ENCODE measurements at places on chromosomes 2 and 18. TPM values are rescaled to one million over a fixed set of nuclear protein-coding genes. Genes with fewer than 3 reads are reported as not detected.

PAIP2B gene
- 1.5 TPM for total RNA-seq

GAREM2 gene
- 0.94 TPM for total RNA-seq

PDE11A gene
- not detected for total RNA-seq

UGT1A10 gene
- not detected for total RNA-seq

PPP3R1 gene
- 23.7 TPM for total RNA-seq

TMEM198 gene
- 0.47 TPM for total RNA-seq

MORN2 gene
- 16.9 TPM for total RNA-seq

HTR2B gene
- not detected for total RNA-seq

CCDC85A gene
- not detected for total RNA-seq

MARCO gene
- 0.08 TPM for total RNA-seq

HOXD9 gene
- not detected for total RNA-seq

CTAGE1 gene
- total RNA-seq: not detected

DCC gene
- not detected for total RNA-seq

GREB1L gene
- total RNA-seq: 1.8 TPM

CPO gene
- not detected for total RNA-seq

XIRP2 gene
- not detected for total RNA-seq

GRP gene
- total RNA-seq: not detected

NT5DC4 gene
- total RNA-seq: not detected

PAPOLG gene
- 12.5 TPM for total RNA-seq

SCG2 gene
- not detected for total RNA-seq

EMILIN1 gene
- total RNA-seq: 4.5 TPM

CXCR1 gene
- 0.11 TPM for total RNA-seq

CYP27C1 gene
- total RNA-seq: 3.4 TPM

GDF7 gene
- not detected for total RNA-seq

ANKRD30BL gene
- not detected for total RNA-seq

ANKRD30B gene
- not detected for total RNA-seq

COL6A3 gene
- 23.8 TPM for total RNA-seq

SP140L gene
- 3.8 TPM for total RNA-seq

ZNF521 gene
- not detected for total RNA-seq

ABCA12 gene
- 2.7 TPM for total RNA-seq

TLK1 gene
- 11.0 TPM for total RNA-seq

ALPG gene
- not detected for total RNA-seq

CAB39 gene
- total RNA-seq: 116 TPM

FIGN gene
- total RNA-seq: 0.70 TPM

LIPG gene
- 118 TPM for total RNA-seq

DSC1 gene
- 0.08 TPM for total RNA-seq

HAAO gene
- total RNA-seq: not detected

TMEM37 gene
- total RNA-seq: not detected

ADAM23 gene
- total RNA-seq: 5.1 TPM
